ENCODE measurements at places on chromosomes 2 and 18.
A peak's percentile ranks its signal among the peaks of the same experiment; 100 is the strongest.

DNA sequence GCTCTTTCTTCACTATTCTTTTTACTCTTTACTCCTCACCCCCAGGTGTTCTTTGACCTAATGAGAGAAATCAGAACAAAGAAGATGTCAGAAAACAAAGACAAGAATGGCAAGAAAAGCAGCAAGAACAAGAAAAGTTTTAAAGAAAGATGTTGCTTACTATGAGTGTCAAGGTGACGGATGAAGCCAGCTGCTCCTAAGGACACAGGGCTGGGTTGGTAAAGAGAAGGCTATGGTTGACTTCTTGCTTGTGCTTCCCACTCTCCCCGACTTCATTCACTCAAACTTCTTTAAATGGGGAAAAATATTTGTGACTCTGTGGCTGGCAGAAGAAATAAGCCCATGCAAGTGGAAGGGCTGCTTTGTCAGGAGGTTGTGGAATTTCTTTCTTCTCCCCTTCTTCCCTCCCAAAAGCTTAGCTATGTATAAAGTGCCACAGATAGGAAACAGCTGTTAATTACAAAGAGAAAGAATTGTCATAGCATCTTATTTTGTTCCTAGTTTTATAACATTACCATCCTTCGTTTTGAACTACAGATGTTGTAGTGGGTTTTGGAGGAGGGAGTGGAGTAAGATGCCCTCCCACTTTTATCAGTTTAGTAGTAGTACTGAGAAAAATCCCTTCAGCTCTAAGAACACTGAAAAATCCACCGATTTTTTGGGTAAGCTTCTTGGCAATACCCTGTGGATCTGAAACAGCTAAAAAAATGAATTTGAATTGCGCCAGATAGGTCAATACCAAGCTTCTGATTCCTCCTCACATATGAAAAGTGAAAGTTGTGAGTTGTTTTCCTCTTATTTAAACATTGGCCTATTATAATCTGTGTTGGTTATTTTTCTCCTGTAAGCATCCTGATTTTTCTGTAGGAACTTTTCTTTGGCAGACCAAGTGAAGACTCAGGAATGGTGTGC is 40.7 kb downstream of the RALB start:
- DNase-seq = no peak

- no peak for DNase-seq
Measured at GRCh38 chr2:209565896-209566582, 142.2 kb downstream of the MAP2 start.

DNA sequence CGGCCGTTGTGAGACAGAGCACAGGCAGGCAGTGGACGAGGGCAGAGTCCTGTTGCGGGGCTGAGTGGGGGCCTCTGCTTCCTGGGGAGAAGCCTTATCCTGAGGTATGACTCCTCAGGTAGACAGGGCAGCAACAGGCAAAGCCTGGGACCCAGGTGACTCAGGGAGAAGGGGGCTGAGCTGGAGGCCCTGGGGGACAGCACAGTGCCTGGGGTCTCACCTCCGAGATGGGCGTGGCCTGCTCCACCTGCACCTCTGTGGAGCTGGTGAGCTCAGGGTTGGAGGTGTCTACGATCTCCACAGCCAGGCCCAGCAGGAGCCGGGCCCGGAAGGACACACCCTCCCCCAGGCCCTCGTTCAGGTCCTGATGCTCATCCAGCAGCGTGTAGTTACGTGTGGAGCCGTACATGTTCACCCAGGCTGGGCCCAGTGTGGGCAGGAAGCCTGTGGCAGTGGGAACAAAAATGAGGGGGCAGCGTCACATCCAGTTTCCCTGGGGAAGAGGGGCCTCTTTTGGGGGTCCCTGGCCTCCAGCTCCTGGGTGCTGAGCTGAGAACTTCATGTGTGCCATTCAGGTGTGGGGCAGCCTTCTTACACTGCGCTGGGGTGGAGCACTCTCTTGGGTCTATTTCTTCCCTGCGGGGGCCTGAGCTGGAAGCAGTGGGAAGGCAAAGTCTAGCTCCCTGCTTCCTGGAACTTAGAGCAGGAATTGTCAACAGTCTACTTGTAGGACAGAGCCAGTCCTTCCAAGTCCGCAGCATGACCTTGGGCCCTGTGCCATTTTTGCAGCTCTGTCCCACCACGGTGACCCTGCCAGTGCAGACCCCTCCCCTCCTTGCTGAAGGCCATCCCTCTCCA is 2.9 kb upstream of the OTOF start:
- DNase-seq = peak; percentile 52

DNA sequence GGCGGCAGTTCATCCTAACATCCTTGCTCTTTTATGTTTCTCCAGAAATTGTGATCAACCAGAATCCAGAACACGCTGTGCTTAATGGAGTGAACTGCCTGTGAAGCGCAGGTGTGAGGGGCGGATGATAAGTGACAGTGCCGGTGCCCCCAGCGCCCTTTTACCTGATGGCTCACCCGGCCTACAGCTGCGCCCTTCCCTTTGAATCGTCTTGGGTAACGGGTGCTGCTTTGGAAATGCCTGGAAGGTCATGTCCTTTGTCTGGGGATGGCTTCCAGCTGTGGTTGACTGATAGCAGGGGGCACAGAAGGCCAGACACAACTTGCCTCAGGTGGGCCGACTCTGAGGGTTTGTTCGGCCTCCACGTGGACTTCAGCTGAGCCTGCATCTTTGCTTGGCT is 119.4 kb downstream of the LPIN1 start:
- no peak for DNase-seq

- DNase-seq = no peak
Measured at GRCh38 chr2:204370172-204370718, 175.0 kb upstream of the PARD3B start.

DNA sequence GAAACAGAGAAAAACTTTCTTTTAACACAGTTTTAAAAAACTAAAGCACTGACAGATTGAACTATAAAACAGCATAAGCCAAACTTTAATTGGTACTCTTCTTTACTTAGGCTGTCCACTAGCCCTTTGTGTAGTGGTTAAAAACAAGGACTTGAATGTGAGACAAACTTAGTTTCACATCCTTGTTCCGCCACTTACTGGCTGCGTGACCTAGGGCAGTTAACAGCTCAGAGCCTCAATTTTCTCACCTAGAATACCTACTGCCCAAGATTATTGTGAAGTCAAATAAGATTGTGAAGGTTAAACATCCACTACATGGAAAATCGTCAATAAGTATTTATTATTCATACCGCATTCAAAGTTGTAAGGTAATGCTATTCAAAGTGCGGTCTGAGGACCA is 2.0 kb downstream of the WDR35 start:
- DNase-seq = no peak

DNA sequence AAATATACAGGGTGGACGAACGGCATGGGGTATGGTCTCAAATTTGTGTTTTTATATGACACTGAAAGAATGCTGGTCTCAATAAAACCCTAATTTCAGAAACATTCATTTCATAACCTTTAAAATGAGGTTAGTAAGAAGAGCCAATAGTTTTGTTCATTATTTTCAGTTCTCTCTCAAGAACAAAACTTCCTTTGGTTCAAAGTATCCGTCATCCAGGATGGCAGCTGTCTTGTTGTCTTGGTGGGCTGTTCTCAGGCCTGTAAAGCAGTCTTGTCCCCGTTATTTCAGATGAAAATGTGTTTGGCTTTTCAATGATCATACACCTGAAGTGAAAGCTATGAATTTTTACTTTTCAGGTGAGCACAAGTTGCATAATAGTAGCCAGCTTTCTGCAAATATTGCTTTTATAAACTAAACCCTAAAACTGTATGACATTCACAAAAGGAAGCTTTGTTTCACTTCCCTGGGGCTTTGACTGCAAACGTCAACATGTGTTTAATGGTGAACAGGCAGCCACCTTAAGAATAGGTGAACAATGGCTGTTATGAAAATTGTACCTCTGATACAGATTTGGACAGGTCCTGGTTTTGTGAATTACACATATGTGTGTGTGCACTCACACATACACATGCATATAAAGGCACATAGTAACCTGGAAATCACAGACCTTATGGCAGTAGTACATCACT is 2.6 kb downstream of the IL18RAP start:
- no peak for DNase-seq

DNA sequence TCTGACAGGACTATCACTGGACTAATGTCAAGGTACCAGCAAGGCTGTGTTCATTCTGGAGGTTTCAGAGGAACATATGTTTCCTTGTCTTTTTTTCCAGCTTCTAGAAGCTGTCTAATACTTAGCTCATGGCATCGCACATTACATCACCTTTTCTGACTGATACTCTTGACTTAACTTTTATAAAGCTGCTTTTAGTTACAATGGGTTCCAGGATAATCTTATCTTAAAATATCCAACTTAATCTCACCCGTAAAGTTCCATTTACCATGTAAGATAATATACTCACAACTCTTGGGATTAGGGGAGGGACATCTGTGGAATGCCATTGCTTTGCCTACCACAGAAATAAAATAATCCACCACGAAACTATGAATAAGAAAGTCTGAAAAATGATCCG is 394.2 kb downstream of the CDH19 start:
- DNase-seq = no peak

DNA sequence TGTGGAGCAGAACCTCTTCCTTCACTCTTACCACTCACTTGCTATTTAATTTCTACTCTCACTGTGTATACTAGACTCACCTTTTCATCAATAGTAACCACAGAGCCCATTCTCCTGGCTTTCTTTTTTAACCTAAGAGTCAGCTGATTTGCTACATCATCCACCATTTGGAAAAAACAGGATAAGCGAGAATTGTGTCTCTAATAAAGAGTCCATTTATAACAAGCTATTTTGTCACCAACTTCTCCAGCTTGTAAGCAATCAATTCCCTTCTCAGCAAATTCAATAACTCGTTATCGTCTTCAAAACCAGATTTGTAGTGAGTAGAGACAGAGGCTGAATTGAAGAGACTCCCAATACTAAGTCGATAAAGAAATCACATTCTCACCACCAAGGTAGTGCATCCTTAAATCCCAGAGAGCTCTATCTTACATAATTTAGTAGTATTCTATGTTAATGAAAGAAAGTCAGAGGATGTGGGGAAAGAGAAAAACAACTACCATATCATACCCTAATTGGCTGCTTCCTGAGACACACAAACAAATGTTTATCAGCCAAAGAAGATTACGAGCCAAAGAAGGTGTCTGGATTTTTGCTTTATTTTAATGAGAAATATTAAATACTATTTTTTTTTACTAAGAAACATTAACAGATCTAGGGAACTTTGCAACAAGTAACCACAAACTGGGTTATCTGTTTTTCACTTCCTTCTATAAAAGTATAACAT is 52.5 kb upstream of the SPTBN1 start:
- DNase-seq = no peak

GRCh38 chr18:51157215-51157614 is 40.3 kb downstream of the MEX3C start:
- no peak for DNase-seq

DNA sequence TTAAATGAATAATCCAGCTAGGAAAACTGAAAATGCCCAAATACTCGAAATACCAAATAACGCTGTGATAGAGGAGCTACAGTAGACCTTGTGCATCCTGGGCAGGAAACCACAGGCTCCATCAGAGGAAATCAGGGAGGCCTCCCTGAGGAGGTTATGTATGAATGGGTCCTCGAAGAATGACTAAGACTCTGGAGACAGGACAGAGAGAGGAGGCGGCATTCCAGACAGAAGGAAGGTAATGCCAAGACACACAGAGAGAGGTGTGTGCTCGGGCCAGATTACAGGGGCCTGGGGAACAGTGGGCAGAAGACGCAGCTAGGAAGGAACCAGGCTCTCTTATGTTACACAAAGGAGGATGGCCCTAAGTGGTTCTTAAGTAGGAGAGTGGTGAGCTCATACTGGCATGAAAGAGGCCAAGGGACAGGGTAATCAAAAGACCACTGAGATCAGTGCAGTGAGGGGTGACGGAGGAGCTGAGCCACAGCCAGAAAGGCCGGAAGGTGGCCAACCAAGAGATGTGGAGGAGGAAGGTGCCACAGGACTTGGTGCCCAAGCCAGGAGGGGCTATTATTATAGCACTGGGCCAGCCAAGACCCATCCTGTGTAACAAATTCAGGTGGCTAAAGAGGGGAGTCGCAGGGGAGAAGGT is 9.9 kb downstream of the ST3GAL5 start:
- no peak for DNase-seq

DNA sequence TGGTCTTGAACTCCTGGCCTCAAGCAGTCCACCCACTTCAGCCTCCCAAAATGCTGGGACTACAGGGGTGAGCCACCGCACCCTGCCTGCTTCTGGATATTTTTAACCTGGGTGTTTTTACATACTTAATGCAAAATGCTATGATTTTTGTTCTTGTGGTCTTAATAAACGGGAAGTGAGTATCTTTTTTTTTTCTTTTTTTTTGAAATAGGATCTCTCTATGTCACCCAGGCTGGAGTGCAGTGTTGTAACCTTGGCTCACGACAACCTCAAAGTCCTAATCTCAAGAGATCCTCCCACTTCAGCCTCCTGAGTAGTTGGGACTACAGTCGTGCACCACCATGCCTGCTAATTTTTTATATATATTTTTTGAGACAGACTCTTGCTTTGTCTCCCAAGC is 19.2 kb upstream of the ASXL2 start:
- no peak for DNase-seq

- DNase-seq = no peak
Measured at GRCh38 chr2:219356834-219357233, 24.3 kb upstream of the RESP18 start.

DNA sequence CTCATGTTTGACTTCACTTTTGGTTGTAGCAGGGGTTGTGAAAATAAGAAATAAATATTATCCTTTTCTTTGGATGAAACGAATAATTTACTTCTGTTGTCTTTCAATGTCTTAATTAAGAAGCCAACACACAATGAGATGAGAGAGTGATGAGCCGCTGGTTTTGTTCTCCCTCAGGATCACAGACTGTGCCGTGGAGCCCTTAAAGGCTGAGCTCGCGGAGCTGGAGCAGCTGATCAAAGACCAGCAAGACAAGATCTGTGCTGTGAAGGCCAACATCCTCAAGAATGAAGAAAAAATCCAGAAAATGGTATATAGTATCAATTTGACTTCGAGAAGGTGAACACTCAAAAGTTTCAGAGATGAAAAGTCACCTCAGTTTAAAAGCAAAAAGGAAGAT is 28.1 kb upstream of the ASB1 start:
- no peak for DNase-seq

GRCh38 chr2:42914314-42914713 is 121.9 kb upstream of the HAAO start:
- DNase-seq = no peak

DNA sequence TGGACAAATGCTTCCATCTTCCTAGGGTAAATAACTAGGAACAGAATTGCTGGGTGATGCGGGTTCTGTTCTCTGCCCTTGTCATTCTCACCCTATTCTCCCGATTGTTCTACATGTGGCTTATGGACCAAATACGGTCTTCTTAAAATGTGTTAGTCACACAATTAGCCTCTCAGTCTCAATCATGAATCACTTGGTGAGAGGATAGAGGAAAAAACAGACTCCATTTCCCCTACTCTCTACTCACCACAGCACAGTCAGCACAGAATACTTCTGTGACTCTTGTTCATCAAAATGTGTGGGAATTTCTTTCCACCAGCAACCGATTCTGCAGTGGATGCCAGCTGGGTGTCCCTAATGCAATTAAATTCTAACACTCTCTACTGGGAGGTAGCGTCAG is 125.2 kb downstream of the SH3BP4 start:
- no peak for DNase-seq

DNA sequence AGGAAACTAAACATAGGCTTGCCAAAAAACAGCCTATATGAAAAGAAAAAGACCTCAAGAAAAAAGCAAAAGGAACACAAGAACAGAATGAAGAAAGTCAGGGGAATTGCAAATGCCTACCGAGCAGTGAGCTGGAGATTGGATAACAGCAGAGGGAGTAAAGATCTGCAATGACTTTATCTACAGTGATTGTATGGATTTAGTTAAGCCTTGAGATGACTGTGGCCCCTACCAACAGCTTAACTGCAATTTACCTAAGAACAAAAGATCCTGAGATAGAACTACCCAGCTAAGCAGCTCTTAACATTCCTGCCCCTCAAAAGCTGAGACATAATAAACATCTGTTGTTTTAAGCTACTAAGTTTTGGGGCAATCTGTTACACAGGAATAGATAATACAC is 20.5 kb downstream of the LNPK start:
- DNase-seq = no peak

Measured in posterior cingulate gyrus (tissue), 11 donors.